Fibroblast of mammary gland (primary cell): ENCODE measurements at places on chromosomes 3 and 15.

DNA sequence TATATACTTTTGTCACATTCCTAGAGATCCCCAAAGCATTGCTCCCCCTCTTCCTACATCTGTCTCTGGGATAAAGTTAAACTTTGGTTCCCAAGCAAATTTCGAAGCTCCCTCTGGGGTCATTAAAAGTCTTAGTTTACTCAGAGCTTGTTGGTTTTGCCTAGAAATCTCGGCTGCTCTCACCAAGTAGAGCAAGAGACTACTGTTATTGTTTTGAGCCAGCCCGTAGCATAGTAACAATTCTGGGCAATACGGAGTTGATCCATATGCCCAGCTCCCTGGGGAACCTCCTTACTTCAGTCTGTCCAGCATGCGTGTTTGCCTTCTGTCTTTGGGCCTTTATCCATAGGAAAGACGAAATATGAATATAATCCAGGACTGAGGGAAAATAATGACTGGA, 10.0 kb upstream of the P3H2 start:
- DNase-seq, result peak; percentile 63

DNA sequence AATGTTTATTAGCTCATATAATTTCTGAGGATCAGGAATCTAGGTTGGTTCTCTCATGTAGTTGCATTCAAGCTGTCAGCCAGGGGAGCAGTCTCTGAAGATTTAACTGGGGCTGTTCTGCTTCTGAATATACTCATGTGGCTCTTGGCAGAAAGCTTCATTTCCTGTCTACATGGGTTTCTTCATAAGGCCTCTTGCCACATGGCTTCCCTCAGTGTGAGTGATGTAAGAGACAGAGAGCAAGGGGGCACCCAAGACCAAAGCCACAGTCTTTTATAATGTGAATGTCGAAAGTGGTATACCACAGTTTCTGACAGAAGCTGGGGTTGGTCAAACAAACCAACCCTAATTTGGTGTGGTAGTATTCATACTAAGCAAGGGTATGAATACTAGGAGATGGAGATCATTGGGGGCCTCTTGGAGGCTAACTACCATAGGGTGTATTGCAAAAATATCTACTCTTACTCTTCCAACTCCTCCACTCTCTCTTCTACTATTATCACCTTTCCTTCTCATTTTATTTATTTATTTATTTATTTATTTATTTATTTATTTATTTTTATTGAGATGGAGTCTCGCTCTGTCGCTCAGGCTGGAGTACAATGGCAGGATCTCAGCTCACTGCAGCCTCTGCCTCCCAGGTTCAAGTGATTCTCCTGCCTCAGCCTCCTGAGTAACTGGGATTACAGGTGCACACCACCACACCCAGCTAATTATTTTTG, 123.8 kb downstream of the B3GALNT1 start:
- DNase-seq, result peak; percentile 23

GRCh38 chr3:76199382-76199781, 414.0 kb upstream of the ZNF717 start:
- DNase-seq, result peak; percentile 2

DNA sequence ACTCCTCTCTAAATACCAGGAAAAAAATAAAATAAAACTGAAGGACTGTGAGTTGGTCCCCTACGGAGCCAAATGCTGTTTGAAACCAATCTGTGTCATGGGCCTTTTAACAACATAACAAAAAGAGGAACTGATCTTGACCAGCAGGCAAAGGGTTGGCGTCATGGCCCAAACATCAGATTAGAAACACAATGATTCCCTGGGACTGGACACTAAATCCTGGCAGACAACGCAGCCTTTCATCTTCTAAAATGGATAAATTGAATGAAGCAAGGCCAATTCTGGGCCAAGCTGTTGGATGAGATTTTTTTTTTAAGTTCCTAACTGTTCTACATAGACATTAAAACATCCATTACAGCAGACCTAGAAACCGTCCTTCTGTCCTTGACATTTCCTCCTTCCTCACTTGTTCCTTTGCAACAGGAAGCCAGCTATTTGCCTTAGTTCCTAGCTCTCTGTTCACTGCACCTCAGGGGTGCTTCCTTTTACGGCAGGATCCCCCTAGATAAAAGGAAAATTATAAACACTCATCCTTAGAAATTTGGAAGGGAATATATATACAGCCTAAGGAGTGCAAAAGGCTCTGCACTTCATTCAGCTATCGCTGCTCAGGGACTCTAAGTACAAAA, 21.6 kb upstream of the TAFA4 start:
- no peak for DNase-seq

- peak; percentile 71 for DNase-seq
Measured at GRCh38 chr3:100982710-100983109, 10.5 kb downstream of the ABI3BP start.

GRCh38 chr15:47719730-47720129, 2.4 kb downstream of the SEMA6D start:
- no peak for DNase-seq

DNA sequence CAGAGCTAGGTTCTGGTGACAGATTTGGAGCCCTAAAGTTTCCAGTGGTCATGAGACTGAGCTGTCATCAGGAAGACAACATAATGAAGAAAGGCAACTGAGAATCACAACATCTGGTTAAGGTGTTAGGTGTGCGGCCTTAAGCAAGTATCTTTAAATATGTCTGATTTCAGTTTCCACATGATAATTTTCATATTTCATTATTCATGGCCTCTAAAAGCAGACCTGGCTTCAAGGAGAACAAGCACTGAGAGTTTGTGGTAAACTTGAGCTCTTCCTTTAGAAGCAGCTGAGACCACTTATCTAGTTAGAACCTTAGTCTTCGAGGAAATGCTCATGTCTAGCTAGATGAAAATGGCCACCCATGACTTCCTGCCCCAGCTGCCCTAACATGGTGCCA, 25.7 kb upstream of the MYLK start:
- DNase-seq, result no peak

GRCh38 chr3:53030619-53031449, 15.0 kb downstream of the SFMBT1 start:
- no peak for DNase-seq

DNA sequence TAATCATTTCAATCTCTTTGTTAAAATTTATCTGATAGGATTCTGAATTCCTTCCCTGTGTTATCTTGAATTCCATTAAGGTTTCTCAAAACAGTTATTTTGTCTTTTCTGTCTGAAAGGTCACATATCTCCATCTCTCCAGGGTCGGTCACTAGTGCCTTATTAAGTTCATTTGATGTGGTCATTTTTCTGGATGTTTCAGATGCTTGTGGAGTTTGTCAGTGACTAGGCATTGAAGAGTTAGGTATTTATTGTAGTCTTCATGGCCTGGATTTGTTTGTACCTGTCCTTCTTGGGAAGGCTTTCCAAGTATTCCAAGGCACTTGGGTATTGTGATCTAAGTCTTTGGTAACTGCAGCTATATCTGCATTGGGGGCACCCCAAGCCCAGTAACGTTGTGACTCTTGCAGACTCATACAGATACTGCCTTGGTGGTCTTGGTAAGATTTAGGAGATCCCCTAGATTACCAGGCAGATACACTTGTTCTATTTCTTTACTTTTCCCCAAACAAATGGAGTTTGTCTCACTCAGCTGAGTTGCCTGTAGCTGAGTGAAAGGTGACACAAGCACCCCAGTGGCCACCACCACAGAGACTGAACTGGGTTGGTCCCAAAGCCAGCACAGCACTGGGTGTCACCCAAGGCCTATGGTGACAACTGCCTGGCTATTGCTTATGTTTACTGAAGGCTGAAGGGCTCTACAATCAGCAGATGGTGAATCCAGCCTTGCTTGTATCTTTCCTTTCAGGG, 18.9 kb upstream of the SLC27A2 start:
- no peak for DNase-seq

DNA sequence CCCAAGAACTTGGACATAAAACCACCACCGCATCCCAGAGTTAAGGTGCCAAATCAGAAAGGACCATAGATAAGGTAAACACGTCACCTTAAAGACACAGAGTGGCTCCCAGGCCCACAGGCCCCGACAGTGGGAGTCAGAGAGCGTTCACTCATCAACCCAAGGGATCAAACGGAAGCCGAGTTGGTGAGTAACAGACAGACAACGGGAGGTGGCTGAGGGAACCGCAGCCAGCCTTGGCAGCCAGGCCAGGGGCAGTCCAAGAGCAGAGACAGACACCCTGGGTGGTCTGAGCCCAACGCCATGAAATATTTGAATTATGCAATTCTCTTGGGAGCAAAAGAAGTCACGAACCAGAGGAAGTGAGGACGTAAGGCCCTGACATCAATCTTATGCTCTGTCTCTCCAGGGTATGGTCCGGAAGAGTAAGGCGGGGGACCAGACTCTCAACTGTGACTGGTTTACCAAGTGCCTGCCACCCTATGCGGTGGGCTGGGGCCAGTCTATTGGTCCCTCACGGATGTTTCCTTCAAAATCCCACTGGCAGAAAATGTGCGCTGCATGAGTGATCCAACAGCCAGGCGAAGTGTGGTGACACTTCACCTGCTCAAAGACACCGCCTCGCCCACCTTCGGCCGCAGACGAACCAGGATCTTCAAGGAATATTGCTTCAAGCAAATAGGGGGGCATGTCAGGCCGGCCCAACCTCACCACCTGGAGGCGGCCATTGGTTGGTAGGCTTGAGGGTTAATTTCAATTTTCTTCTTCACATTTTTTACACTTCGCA, 34.3 kb downstream of the TMEM44 start:
- DNase-seq, result peak; percentile 61

GRCh38 chr3:98897701-98898100, 3.8 kb downstream of the DCBLD2 start:
- DNase-seq, result no peak

- peak; percentile 85 for DNase-seq
Measured at GRCh38 chr3:190825386-190826016, 37.0 kb downstream of the GMNC start.
